ENCODE measurements at places on chromosomes 3 and 15.

- no peak for DNase-seq
Measured at GRCh38 chr3:68483041-68483440, 449.3 kb downstream of the TAFA4 start.

DNA sequence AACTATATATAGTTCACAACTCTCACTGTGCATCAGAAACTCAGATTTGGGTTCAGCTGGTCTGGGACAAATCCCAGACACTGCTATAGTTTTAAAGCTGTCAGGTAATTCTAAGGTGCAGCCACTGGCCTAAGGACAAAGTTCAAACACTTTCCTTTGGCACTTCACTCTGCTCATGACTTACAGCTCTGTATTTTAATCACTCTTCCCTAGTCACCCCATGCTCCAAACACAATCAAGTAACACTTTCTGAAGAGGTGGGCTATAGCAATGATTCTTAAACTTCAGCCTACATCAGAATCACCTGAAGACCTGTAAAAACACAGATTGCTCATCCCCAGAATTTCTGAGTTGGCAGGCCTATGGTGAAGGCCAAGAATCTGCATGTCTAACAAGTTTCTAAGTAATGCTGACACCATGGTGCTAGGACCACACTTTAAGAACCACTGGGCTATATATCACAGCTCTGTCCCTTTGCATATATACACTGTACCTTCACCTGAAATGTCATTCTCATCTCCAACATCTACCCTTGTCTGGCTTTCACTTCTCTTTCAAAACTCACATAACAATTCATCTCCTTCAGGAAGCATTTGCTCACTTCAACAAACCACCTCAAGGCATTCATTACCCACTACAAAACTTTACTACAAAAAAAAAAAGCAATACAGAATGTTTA is 21.4 kb downstream of the STAG1 start:
- DNase-seq: no peak

GRCh38 chr3:197503652-197504051 is 52.1 kb downstream of the BDH1 start:
- DNase-seq: no peak

GRCh38 chr15:77548589-77549557 is 83.8 kb downstream of the LINGO1 start:
- DNase-seq: no peak

- DNase-seq: no peak
Measured at GRCh38 chr3:47296562-47297302, 14.0 kb downstream of the KLHL18 start.

Measured in adipocyte (in vitro differentiated cells).